ENCODE measurements at places on chromosomes 3 and 15.
A peak's percentile ranks its signal among the peaks of the same experiment; 100 is the strongest.

DNA sequence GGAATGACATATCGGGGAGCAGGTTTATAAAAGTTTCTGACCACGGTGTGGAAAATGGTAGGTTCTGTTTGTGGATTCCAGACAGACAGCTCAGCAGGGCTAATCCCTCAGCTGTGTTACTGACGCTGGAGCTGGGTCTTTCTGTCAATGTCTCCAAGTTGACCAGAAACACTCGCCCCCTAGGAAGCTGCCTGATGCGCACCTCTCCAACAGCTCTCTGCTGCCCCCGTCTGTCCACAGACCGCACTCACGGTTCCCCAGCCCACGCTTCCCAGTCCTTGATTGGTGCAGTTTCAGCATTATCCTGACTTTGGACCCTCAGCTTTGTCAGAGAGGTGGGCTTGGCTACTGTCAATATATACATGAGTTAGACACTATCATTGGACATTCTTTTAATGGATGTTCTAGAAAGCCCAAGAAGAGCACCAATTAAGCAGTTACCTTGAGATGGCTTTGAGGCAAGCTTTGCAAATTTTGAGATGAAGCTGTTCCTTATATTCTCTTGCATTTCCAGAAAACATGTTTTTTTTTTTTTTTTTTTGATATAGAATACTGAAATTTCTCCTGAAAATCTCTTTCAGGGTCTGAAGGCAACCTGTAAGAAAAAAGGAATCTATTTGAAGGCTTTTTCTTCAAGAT, 98.9 kb upstream of the TBC1D5 start:
- DNase-seq: peak; percentile 28

- no peak for DNase-seq
These were observed 11.2 kb downstream of the TNFSF10 start for GRCh38 chr3:172511783-172512762.

DNA sequence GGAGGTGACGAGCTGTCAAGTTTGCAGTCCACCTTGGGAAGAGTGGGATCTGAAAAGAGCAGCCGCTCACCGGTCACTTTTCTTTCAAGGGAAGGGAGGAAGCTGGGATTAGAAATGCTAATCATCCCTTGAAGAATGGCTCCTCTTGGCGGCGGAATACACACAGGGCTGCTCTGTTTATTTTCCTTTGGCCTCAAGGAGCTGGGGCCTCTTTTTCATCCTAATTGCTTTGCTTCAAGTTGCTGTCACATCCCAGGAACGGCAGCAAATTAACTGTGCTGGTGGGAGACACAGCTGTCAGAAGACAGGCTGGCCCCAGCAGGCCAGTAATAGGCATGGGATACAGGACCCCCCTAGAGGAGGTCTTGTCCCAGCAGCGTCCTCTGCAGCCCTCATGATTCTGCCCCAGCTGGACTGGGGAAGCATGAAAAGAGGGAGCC, 6.7 kb downstream of the KBTBD13 start:
- no peak for DNase-seq

- DNase-seq: no peak
These were observed 269.2 kb upstream of the LRTM1 start for GRCh38 chr3:55197021-55197420.

- DNase-seq: no peak
These were observed 5.2 kb downstream of the OPA1 start for GRCh38 chr3:193598202-193598601.

- DNase-seq: no peak
These were observed 651.0 kb upstream of the NAALADL2 start for GRCh38 chr3:174208161-174208560.

DNA sequence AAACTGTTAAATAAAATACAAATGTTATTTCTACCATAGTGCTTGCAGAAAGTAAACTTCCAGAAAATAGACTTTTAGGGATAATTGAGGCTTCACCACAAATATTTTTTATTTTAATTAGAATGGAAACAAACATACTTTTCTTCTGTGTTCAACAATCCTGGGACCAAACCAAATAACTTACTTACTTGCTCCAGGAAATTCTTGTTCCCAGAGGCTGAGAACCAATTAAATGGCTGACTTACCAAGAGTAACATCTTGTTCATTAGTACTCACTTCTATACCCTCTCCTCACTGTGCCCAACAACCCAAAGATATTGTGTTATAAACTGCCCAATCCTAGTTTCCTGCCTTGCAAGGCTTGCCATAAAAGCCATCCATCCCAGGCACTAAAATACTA, 172.2 kb upstream of the PFN2 start:
- DNase-seq: no peak

GRCh38 chr3:117903226-117903625, 1131.4 kb downstream of the IGSF11 start:
- no peak for DNase-seq

- no peak for DNase-seq
These were observed 2.8 kb downstream of the NUP210 start for GRCh38 chr3:13417166-13417947.

DNA sequence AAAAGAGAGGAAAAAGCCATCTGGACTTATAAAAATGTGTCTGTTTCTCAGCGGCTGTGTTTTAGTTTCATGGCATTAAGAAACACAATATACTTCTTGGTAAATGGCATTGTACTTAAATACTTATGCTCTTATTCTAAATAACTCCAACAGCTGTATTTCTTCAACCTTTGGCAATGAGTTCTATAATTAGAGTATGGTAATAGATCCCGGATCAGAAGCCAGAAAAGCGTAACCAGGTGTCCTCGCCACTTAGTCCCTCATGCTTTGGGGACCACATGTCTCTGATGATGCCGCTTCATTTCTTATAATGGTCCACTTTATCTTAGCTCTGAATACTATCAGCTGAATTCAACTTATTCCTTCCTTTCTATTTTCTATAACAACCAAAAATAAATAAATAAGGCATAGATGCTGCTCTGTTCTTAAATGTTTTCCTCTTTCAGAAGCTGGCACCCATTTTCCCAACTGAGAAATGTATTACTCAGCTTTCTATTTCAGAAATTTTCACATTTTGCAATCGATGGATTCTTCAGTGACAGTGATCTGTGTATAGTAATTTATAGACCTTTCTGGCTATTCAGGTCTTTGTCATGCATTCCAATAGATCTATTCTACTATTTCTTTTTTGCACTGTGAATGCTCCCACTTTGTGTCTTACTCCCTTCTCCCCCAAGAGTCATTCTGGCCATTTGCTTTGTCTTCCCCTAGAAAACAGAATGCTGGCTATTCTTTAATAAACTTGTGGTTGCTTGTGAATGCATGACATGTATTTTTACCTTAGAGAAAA, 87.6 kb upstream of the KBTBD8 start:
- no peak for DNase-seq

DNA sequence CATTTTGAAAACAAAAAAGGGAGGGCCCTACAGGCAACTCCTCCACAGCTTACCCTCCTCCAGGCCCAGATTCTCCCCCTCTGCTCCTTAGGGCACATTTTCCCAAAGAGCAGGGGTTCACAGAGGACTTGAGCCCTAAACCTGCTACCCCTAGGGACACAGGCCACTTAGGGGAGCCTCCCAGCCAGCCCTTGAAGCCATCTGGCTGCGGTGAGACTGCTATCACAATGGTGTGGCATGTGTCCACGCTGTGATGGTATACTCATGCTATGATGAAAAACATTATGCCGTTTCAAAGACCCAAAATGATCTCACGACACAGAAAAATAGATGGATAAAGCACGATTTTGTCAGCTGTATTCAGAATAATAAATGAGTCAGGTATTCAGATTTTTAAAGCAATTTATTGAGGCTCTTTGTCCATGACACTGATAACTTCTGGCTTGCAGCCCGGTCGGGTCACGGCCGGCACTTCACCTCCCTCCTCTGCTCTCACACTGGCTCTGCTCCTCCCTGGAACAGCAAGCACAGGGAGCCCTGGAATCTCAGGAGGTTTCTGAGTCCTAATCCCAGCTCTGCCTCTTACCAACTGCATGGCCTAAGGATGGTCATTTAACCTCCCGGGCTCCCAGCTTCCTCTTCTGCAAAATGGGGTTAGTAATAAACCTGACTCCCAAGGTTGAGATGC, 115.3 kb downstream of the MEGF11 start:
- DNase-seq: no peak

DNA sequence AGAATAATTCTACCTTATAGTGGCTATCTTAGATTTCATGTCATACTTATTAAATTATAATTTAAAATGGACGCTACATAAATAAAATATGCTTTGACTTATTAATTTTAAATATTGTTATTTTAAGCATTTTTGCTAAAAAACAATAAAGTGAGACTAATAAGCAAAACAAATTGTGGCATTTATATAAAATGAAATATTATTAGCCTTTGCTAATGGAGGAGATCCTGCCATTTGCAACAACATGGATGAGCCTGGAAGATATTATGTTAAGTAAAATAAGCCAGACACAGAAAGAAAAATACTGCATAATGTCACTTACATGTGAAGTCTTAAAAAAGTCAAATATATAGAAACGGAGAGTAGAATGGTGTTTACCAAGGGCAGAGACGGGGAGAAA, 54.8 kb upstream of the PIK3R4 start:
- no peak for DNase-seq

- DNase-seq: no peak
These were observed 39.5 kb upstream of the MGA start for GRCh38 chr15:41620536-41621199.

DNA sequence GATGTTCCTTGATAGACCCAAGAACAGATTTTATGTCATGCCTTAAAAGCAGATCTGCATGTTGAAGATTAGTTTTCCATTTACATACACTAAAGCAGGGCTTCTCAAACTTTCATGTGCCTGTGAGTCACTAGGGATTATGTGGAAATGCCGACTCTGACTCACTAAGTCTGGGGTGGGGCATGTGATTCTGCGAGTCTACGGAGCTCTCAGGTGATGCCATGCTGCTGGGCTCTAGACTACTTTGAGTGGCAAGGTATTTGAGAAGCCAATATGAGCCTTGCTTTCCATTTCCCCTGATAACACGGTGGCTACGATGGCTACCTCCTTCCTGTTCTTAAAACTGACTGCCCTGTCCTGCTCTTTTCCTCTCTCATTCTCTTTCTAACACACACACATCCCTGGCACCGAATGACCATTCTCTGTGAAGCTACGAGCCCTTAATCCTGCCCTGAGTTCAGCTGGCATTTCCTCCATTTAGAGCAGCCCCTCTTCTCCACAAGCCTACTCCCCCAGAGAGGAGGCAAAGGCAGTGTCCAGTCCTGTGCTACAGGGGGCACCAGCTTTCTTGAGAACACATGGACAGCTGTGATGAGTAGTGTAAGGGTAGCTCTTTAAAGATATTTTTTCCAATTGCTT, 39.7 kb upstream of the PYGO1 start:
- no peak for DNase-seq

GRCh38 chr15:80072285-80072994, 13.0 kb downstream of the ZFAND6 start:
- peak; percentile 15 for DNase-seq

DNA sequence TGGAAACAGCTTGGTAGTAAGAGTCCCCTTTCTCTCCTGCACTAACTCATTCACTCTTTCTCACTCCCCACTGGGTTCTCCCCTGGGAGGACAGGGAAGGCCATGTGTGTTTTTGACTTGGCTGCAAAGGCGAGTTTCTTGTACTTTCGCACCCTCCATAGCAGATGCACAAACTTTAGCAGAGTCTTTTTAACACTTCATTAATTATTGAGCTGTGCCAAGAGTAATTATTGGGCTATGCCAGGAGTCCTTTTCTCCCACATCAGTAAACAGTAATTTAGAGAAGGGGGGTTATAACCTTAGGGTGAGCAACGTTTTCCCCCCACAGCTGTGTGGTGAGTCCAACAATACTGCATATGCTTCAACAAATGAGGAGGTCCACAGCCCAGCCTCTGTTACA, 224.4 kb upstream of the ATP11B start:
- no peak for DNase-seq

GRCh38 chr15:69612112-69612511, 159.5 kb downstream of the RPLP1 start:
- DNase-seq: no peak

DNA sequence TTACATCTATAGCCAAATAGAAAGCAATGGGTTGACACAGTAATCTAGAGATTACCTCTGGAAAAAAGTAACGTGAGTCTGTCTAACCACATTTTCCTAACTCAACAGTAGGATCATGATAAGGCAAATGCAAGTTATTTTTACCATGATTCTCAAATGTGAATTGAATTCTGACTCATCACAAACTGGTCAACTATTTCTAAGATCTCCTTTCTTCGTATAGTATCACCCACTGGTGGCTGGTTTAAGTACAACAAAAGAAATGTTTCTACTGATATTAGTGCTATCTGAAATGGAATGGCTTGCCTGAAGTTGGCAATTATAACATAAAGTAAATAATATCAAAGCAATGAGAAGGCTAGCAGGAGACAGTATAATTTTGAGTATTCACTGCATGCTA, 102.2 kb downstream of the ABI3BP start:
- no peak for DNase-seq

GRCh38 chr3:100023595-100023994, 90.7 kb downstream of the FILIP1L start:
- no peak for DNase-seq

- no peak for DNase-seq
These were observed 33.0 kb downstream of the SYNM start for GRCh38 chr15:99137877-99138276.

- DNase-seq: no peak
These were observed 163.7 kb upstream of the LRTM1 start for GRCh38 chr3:55091381-55092225.

DNA sequence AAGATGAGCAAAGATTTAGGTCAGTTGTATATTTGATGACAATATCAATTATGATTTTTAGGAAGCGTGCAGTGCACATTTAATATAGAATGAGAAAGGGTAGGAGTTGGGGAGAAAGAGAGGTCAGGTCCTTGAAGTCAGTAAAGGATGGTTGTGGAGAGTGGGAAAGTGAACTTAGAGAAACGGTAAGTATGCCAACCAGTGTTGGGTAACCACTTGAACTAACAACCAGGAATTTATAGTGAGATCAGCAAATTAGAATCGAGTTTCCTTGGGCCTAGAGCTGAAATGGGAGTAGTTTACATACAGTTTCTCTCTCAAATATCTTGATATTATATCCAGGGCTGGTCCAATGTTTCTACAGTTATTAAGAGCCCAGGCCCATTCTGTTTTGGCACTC, 188.5 kb upstream of the RBMS3 start:
- DNase-seq: no peak

Data from GM19239 (cell line).